T-helper 17 cell (primary cell): ENCODE measurements at places on chromosomes 2 and 18. TPM values are rescaled to one million over a fixed set of nuclear protein-coding genes. Genes with fewer than 3 reads are reported as not detected.

Gene NAT8
- total RNA-seq = not detected

Gene SERPINB4
- total RNA-seq = not detected

Gene GAREM2
- total RNA-seq = 3.6 TPM

Gene ALKAL2
- total RNA-seq = 1.0 TPM

Gene ANO7
- 0.20 TPM for total RNA-seq

Gene ANKRD53
- 0.80 TPM for total RNA-seq

Gene CMPK2
- 5.9 TPM for total RNA-seq

Gene PRKAG3
- not detected for total RNA-seq

DNA sequence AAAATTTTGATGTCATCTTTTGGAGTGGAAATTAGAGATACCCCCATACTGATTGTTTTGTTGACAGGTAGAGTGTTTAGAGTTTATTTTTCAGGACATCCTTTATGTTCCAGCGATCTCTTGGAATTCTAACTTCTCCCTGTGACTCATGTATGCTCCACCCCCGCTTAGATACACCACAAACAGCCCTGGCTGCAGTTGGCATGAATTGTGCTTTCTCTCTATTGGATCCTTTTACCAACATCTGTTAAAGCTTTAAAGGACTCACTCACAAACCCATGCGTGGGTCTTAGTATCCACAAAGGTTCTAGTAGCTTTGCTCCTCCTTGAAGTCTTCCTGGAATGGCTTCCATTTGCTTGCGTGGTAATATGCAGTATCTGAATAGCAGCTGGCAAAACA lies 409.5 kb upstream of the POU3F3 start:
- H3K36me3 ChIP-seq = no peaks in the 10 kb centered on the region
- no peaks in the 10 kb centered on the region for H3K27me3 ChIP-seq
- no peaks in the 10 kb centered on the region for H3K4me1 ChIP-seq

GRCh38 chr18:55477860-55478581 lies 110.0 kb downstream of the TCF4 start:
- no peaks in the 10 kb centered on the region for H3K27me3 ChIP-seq
- H3K36me3 ChIP-seq = no peaks in the 10 kb centered on the region
- H3K4me3 ChIP-seq = peak overlapping the region; percentile 90
- peaks cover 11% of the 10 kb centered on the region for H3K4me1 ChIP-seq
- no peak for DNase-seq

DNA sequence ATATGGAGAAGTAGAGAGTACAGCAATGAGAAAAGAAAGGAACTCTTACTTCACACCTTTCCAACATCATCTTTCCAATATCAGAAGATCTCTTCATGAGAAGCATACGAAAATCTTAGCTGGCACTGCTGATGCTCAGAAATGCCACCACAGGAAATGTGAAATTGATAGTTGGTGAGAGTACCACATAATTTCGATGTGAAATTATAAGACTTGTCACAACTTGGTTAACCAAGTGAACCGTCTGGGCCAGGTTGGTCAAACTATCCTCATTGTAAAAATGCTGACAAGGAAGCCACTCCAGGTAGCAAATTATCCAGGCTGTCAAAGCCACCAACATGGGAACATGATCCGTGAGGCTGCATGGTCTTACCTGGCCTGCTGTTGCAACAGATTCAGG lies 66.5 kb downstream of the EPG5 start:
- DNase-seq = no peak
- H3K4me3 ChIP-seq = no peak overlapping the region
- H3K36me3 ChIP-seq = peaks cover 15% of the 10 kb centered on the region
- H3K4me1 ChIP-seq = peaks cover 4% of the 10 kb centered on the region
- H3K27me3 ChIP-seq = no peaks in the 10 kb centered on the region

GRCh38 chr2:150485114-150485870 lies 2.2 kb downstream of the RND3 start:
- DNase-seq = no peak
- H3K27me3 ChIP-seq = peaks cover 58% of the 10 kb centered on the region
- peaks cover 2% of the 10 kb centered on the region for H3K36me3 ChIP-seq
- peaks cover 9% of the 10 kb centered on the region for H3K4me1 ChIP-seq
- H3K27ac ChIP-seq = no peak overlapping the region
- H3K4me3 ChIP-seq = peak overlapping the region; percentile 28

DNA sequence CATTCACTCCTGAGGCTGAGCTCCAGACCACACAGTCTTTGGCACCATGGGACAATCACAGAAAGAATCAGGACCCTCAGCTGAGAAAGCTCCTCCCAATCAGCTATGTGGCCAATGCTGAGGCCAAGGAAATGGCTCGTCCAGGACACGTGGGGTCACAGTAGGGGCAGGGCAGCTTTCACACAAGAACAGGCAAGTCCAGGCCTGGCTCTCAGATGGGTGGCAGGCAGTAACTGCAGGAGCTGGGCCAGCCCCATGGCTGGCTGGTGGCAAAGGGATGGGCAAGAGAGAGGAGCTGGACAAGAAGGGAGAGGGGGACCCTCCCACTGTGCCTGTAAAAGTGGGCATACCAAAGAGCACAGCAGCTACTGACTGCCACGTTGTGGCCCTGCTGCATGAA lies 12.2 kb upstream of the EDAR start:
- H3K36me3 ChIP-seq = no peaks in the 10 kb centered on the region
- no peak overlapping the region for H3K27ac ChIP-seq
- H3K4me3 ChIP-seq = no peak overlapping the region
- peaks cover 16% of the 10 kb centered on the region for H3K4me1 ChIP-seq

- H3K4me3 ChIP-seq = no peak overlapping the region
- H3K27me3 ChIP-seq = peaks cover 28% of the 10 kb centered on the region
- DNase-seq = no peak
- H3K36me3 ChIP-seq = no peaks in the 10 kb centered on the region
- H3K27ac ChIP-seq = no peak overlapping the region
- peaks cover 6% of the 10 kb centered on the region for H3K4me1 ChIP-seq
These were observed 42.0 kb upstream of the ZDBF2 start for GRCh38 chr2:206232287-206233035.

- no peak overlapping the region for H3K4me3 ChIP-seq
- no peaks in the 10 kb centered on the region for H3K4me1 ChIP-seq
These were observed 115.5 kb upstream of the CYP26B1 start for GRCh38 chr2:72263043-72263775.

DNA sequence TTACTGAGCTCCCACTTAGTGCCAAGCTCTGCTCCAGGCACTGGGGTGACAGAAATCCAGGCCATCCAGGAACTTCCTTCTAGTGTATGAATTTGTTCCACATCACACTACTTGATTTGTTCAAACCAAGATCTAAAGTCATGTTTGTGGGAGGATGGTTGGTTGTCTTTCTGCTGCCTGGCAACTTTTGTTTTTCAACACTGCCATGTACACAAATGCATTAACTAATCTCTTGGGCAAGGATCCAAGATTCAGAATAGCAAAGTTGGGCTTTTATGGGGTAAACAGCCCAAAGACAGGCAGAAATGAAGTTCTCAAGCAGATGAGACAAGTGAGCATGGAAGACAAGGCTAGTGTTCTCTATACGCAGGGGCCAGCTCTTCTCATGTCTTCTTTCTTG lies 53.4 kb upstream of the PROKR1 start:
- H3K4me3 ChIP-seq = no peak overlapping the region
- H3K36me3 ChIP-seq = peaks cover 3% of the 10 kb centered on the region
- peaks cover 6% of the 10 kb centered on the region for H3K4me1 ChIP-seq
- no peaks in the 10 kb centered on the region for H3K27me3 ChIP-seq
- DNase-seq = no peak

DNA sequence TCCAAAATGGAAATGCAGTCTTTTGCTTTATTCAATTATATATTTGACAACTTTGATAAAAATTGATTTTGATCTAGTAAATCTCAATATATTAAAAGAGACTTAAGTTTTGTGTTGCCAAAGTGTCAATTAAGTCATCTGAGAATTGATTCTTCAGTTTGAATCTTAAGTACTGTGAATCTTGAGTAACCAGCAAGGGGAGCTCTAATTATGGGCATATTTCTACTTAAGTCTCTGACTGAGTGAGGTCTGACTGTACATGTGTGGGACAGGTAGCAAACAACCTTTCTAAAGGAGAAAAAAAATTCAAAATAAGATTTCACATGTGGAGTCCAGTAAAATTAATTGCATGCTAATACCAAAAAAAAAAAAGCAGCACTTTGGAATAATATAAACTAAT lies 503.7 kb upstream of the SLC8A1 start:
- H3K36me3 ChIP-seq = no peaks in the 10 kb centered on the region
- DNase-seq = no peak
- no peaks in the 10 kb centered on the region for H3K4me1 ChIP-seq
- H3K4me3 ChIP-seq = no peak overlapping the region
- no peaks in the 10 kb centered on the region for H3K27me3 ChIP-seq
- H3K27ac ChIP-seq = no peak overlapping the region

- DNase-seq = no peak
- H3K36me3 ChIP-seq = peaks cover 8% of the 10 kb centered on the region
- no peaks in the 10 kb centered on the region for H3K27me3 ChIP-seq
- peaks cover 3% of the 10 kb centered on the region for H3K4me1 ChIP-seq
- H3K4me3 ChIP-seq = no peak overlapping the region
- H3K27ac ChIP-seq = peak overlapping the region; percentile 9
These were observed 58.7 kb downstream of the DTNB start for GRCh38 chr2:25614711-25615110.

DNA sequence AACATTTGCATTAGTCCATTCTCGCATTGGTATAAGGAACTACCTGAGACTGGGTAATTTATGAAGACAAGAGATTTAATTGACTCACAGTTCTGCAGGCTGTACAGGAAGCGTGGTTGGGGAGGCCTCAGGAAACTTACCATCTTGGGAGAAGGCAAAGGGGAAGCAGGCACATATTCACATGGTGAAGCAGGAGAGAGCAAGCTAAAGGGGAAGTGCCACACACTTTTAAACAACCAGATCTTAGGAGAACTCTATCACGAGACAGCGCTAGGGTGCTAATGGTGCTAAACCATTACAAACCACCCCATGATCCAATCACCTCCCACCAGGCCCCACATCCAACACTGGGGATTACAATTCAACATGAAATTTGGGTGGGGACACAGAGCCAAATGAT lies 201.7 kb upstream of the MGAT5 start:
- no peaks in the 10 kb centered on the region for H3K4me1 ChIP-seq
- H3K27me3 ChIP-seq = no peaks in the 10 kb centered on the region
- H3K36me3 ChIP-seq = no peaks in the 10 kb centered on the region
- H3K27ac ChIP-seq = no peak overlapping the region

- no peaks in the 10 kb centered on the region for H3K36me3 ChIP-seq
- H3K4me1 ChIP-seq = peaks cover 14% of the 10 kb centered on the region
- H3K4me3 ChIP-seq = no peak overlapping the region
- H3K27me3 ChIP-seq = no peaks in the 10 kb centered on the region
- no peak for DNase-seq
These were observed 66.9 kb downstream of the C18orf63 start for GRCh38 chr18:74382481-74383017.

DNA sequence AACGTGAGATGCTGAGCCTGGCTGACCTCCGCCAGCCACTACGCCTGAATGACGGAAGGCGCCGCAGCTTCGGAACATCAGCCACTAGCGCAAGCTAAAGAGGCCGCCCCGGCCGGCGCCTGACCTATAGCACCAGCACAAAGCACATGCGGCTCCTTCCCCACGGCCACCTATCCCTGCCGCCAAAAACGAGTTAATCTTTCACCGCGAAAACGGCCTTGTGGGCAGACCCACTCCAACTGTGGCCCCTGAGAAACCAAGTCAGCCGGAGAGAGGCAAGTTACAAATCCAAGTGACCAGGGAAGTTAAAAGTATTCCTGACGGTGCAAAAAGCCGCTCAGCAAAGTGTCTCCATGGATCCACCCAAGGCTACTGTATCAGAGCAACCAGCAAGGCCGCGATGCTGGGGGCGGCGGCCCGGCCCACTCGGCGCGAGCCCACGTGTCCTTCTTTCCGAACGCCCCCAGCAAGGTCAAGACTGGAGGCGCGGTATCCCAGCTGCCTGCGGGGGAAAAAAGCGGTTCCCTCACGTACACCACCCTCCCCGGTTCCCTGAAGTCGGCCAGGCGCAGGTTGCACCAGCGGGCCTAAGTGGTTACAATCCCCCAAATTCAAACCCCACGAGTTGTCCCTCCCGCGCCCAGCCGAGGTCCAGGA lies 575 bp downstream of the HSPD1 start:
- peaks cover 8% of the 10 kb centered on the region for H3K36me3 ChIP-seq
- peak overlapping the region; percentile 95 for H3K27ac ChIP-seq
- peak; percentile 26 for DNase-seq
- H3K27me3 ChIP-seq = no peaks in the 10 kb centered on the region
- H3K4me3 ChIP-seq = peak overlapping the region; percentile 96

DNA sequence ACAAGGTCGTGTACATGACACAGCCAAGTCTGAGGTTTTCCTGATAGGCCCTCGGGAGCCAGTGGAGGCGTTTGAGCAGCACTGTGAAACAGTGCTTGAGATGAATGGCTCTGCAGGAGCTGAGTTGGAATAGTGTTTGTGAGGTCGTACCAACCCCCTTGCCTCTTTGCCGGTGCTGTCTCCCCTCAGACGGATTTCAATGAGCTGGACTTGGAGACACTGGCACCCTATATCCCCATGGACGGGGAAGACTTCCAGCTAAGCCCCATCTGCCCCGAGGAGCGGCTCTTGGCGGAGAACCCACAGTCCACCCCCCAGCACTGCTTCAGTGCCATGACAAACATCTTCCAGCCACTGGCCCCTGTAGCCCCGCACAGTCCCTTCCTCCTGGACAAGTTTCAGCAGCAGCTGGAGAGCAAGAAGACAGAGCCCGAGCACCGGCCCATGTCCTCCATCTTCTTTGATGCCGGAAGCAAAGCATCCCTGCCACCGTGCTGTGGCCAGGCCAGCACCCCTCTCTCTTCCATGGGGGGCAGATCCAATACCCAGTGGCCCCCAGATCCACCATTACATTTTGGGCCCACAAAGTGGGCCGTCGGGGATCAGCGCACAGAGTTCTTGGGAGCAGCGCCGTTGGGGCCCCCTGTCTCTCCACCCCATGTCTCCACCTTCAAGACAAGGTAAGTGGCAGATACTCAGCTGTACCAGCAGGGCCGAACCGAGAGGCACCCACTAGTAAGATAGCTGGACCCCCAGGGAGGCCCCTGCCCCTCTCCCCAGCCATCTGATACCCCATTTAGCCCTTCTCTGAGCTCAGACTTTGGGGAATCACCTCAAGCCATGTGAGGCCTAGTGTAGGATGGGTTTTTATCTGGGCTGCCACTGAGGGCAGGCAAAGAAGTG lies 83.1 kb downstream of the EPAS1 start:
- peaks cover 2% of the 10 kb centered on the region for H3K4me1 ChIP-seq
- H3K4me3 ChIP-seq = no peak overlapping the region
- DNase-seq = no peak
- no peaks in the 10 kb centered on the region for H3K27me3 ChIP-seq
- no peaks in the 10 kb centered on the region for H3K36me3 ChIP-seq
- no peak overlapping the region for H3K27ac ChIP-seq

- H3K4me3 ChIP-seq = no peak overlapping the region
- DNase-seq = no peak
- no peak overlapping the region for H3K27ac ChIP-seq
- H3K36me3 ChIP-seq = no peaks in the 10 kb centered on the region
These were observed 10.1 kb upstream of the UNC80 start for GRCh38 chr2:209761566-209761965.

GRCh38 chr18:7177116-7177744 lies 53.7 kb upstream of the LRRC30 start:
- DNase-seq = no peak
- no peaks in the 10 kb centered on the region for H3K36me3 ChIP-seq
- H3K4me1 ChIP-seq = no peaks in the 10 kb centered on the region
